ENCODE measurements at places on chromosomes 5 and 9.

DNA sequence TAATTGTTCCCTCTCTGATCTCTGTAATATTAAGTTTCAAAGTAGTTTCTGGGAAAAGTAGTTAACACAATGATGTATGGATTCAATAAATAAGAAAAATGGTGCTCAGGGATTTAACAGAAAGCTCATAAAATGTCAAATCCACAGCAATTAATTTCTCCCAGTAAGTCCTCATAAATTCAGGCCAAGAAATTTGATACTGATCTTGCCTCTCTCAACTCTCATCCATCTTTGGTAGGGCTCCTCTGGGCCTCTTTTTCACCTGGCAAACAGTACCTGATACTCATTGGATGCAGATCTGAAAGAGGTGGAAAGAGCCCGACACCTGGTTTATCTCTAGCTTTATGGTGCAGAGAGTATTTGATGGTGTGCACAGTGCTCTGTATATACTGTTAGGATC lies 106.1 kb downstream of the STK32A start:
- DNase-seq, result no peak

GRCh38 chr9:126907058-126907457 lies 7.5 kb upstream of the RALGPS1 start:
- DNase-seq, result no peak

GRCh38 chr5:63987053-63987452 lies 24.8 kb upstream of the HTR1A start:
- no peak for DNase-seq

- DNase-seq, result no peak
Observed at GRCh38 chr5:172175263-172175719, 12.7 kb downstream of the STK10 start.

GRCh38 chr5:124301850-124302249 lies 444.6 kb downstream of the ZNF608 start:
- DNase-seq, result no peak

- no peak for DNase-seq
Observed at GRCh38 chr5:43648499-43649124, 45.6 kb downstream of the NNT start.

- DNase-seq, result no peak
Observed at GRCh38 chr5:14359069-14360043, 216.2 kb downstream of the TRIO start.

DNA sequence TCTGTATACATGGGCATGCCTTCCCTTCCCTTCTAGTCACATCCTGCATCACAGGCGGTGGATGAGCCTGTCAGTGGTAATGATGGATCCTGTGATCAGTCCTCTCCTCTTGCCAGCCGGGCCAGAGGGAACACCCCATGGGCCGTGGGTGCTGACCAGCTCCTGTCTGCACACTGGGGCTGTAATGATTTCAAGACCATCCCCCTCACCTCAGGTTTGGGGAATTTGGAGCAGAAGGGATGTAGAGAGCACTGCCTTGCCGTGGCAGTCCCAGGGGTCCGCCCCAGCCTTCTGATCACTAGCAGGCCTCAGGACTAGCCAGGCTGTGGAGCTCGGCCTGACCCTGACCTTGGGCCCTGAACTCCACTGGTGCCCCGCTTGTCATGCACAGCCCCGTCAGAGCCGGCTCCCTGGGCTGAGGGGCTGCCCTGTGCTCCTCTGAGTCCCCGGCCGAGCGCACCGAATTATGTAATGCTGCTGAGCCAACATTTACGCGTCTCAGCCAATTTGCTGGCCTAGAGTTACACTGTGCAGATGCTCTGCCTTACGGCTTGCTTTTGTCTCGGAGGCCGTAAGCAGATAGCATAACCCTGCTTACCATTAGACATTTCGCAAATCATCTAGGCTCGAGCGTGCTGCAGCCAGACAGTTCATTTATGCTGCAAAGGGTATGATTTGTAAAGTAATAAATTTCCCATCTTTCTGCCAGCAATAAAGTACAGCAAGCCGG lies 155.3 kb downstream of the MACROH2A1 start:
- DNase-seq, result no peak

GRCh38 chr9:8337834-8338766 lies 538.5 kb upstream of the DMAC1 start:
- no peak for DNase-seq

DNA sequence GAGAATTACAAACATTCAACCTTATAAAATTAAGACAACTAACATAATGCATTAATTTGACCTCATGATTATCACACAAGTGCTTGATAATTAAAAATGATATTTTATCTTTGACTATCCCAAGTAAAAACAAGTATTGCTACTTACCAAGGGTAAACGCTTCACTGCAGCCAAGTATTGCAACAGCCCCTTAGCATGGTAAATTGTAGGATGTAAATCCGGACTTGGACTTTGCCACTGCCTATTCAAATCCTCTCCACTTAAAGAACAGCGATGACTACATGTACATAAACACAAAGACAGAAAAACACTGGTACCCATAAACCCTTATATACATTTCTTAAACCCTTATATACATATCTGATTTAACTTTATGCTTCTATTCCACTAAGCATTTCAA lies 155.1 kb downstream of the AGTPBP1 start:
- DNase-seq, result no peak

Data from Caki2 (cell line).